ENCODE measurements at places on chromosomes 5 and 9.

GRCh38 chr9:32647671-32648070 is 12.2 kb upstream of the TAF1L start:
- DNase-seq = no peak

DNA sequence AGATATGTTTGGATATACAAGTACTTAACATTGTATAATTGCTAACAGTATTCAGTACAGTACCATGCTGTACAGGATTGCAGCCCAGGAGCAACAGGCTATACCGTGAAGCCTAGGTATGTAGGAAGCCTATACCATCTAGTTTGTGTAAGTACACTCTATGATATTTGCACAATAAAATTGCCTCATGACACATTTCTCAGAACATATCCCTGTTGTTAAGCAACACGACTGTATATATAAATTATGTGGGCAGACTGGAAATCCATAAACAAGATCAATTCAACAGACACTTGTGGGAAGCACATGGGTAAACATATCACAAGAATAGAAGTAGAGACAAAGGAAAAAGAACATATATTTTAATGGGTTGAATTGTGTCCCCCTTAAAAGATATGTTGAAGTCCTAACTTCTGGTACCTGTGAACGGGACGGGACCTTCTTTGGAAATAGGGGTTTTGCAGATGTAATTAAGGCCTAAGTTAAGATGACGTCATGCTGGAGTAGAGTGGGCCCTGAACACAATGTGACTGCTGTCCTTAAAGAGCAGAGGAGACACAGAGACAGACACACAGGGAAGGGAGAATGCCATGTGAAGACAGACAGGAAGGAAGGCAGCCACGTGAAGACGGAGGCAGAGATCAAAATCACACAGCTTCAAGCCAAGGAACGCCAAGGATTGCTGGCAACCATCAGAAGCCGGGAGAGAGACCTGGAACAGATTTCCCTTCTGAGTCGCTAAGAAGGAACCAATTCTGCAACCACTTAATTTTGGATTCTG is 76.3 kb downstream of the SCAI start:
- DNase-seq = no peak

- no peak for DNase-seq
Observed at GRCh38 chr9:111991179-111991578, 94.6 kb downstream of the UGCG start.

DNA sequence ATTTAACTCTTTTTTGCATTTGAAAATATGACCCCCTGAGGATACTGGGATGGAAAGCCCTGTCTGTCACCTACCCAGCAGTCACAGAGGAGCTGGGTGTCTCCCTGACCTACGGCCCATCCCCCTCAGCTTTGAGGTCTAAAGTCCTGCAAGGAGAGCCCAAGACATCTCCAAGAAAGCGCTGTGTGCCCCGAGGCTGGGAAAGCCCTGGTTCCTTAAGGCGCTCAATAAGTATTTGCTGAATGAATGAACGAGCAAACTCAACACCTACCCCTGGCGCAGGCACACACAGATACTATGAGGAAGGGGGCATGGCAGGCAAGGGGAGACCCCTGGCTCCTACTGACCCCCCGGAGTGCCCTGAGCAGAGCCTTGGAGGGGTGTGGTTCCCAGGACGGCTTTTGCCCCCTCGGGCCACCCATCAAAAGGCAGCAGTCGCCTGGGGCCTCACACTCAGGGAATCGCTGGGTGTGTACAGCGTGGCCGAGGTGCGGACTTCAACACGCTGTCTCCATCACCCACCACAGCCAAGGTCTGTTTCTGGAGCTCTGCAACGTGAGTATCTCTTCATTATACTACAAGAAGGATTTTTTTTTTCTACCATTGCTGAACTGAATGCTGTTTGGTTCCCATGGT is 211.6 kb downstream of the ERCC6L2 start:
- no peak for DNase-seq

DNA sequence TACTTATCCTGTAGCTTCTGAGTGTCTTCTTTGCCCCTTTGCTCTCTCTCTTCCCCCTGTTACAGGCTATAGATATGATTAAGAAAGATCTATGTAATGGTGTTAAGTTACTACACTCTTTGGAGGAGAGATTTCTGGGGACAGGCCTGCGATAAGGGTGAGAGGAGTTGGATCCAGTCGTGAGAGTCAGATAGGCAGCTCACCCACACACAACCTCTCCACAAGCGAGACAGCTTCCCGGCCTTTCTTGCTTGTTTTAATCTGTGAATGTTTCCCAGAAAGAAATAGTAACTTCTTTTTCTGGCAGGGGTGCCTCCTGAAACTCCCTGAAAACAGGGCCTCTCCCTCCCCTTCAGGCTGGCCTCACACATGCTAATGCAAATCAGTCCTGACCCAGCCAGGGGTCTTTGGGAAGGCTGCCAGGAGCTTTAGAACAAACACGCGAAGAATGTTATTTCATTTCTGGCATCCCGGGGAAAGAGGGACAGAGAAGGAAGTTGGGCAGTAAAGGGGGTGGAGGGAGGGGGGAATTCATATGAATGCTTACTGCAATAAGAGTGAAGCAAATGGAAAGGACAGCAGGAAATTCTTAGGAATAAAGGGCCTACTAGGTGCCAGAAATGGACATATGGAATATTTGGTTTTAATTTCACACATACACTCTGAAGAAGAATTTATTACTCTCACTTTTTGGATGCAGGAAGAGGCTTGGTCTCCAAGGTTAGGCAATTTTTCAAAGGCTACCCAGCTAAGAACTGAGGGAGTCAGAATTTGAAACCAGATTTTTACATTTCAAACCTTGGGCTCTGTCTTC is 215.8 kb upstream of the TRIM32 start:
- DNase-seq = peak; percentile 82

- DNase-seq = no peak
Observed at GRCh38 chr9:99475401-99476065, 253.5 kb downstream of the SEC61B start.

DNA sequence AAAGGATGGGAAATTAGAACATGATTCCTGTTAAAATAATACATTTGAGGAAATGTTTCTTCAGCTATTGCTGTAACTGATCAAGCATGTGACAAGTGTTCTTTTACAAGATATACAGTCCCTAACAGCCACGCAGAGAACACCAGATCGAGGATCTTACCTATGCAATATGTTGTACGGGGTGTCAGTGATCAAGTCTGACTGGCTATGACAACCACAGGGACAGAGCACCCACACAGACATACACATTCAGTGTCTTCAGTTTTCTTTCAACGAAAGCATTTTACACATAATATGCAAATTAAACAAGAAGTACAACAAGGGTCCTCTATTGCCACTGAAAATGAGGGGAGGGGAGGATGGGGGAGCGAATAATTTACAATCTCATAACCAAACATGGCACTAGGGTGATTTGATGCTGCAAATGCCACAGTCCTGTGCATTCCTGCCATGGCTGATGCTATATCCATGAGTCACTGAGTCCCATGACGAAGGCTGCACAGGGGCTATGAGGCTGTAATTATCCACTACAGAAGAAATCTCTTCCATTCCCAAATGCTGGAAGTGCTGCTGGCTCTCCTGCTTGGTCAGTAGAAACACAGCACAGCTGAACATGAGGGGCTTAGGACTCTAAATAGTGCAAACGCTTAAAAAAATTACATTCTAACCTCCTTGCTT is 118.2 kb downstream of the KLHL3 start:
- DNase-seq = no peak

DNA sequence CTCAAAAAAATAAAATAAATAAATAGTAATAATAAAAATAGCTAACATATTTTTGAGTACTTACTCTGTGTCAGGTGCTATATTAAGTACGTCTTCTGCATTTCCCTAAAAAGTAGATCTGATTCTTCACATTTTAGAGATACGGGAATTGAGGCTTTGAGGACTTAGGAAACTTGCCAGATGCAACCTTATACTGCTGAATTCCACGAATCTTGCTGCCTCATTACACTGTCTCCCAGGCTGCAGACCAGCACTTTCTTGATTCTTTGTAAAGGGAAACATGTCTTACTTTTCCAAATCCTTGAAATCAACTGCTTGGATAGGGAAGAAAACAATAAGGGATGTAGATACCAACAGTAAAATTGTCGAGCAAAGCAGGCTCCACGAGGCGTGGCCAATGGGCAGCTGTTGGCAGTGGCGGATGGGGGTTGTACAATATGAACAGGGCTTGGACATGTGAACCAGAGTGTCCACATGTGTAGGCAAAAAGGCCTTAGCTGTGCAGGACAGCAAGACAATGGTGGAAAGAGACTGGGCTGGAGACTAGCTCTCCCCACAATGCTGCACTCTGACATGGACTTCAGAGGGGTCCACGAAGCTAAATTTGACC is 124.3 kb upstream of the RAI14 start:
- no peak for DNase-seq

DNA sequence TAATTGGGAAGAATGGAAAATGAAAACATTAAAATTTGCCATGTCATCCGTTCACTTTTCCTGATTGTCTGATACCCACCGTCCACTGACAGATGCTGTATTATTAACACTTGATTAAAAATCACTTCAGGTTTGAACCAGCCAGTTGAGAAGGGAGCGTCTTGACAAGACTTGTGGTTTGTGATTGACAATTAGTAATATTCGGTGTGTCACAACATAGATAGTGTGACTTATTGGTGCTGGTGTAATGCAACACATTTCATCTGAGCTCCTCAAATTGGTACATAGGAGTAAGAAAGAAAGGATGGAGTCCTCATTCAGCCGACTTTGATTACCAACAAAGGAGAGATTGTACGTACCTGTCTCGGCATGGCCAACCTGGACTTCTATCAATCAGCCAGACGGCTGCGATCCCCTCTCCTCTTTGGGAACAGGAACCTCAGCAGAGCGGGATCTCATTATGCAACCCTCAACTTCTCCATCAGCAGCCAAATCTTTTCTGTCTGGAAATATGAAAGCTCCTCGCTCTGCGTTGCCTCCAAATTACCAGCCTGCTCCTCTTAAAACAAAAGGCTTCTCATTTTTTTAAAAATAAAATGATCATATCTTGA is 211.7 kb upstream of the MVB12B start:
- DNase-seq = no peak

DNA sequence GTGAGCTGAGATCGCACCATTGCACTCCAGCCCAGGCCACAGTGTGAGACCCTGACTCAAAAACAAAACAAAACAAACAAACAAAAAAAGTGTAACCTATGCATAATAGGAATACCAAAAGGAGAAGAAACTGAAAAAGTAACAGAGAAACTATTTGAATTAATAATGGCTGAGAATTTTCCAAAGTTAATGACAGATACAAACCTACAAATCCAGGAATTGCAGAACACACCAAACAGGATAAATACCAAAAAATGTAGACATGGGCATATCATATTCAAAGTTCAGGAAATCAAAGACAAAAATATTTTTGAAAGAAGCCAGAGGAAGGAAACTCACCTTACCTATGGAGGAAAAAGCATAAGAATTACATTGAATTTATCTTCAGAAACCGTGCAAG is 383.7 kb upstream of the POU5F2 start:
- DNase-seq = no peak

- DNase-seq = no peak
Observed at GRCh38 chr5:128546658-128547281, 8.7 kb upstream of the FBN2 start.

GRCh38 chr9:120583958-120584369 is 4.0 kb upstream of the CDK5RAP2 start:
- peak; percentile 7 for DNase-seq

DNA sequence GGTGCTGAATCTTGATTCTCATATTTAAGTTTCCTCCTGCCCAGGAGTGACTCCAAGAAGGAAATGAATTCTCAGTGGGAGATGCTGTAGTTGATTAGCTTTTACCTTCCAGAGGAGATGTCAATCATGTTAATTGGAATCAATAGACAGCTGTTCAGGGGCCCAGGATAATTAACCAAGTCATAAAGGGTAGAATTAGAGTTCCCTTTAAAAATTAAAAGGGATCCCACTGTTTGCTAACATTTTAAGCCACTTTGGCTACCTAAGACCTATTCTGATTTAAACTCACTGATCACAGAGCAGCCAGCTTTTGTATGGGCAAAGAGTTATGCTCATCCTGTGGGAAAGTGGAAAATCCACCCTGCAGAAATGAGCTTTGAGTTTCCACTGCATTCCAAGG is 249.6 kb downstream of the SLIT3 start:
- DNase-seq = no peak

DNA sequence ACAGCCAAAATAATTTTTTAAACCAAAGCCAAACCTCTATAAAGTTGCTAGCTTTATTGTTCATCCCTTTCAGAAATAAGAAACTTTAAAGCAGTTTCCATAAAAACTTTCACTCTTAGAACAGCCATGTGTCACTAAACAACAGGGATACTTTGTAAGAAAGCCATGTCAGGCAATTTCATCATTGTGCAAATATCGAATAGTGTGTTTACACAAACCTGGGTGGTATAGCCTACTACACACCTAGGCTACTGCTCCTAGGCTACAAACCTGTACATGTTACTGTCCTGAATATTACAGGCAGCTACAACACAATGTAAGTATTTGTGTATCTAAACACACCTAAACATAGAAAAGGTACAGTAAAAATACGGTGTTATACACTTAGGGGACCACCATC is 59.9 kb downstream of the TLE1 start:
- no peak for DNase-seq

DNA sequence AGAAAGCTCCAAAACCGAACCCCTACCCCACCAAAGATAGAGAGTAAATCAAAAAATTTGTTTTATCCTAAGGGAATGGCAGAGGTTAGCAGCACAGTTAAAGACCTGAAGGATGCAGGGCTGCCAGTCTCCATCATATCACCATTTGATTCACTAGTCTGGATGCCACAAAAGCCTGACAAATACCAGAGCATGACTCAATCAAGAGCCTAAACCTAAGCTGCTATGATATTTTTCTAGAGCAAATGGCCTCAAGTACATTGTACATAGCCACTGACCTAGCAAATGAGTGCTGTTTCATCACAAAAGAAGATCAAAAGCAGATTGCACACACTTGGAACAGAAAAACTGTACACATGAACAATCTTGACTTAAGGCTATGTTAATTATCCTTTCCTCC is 48.0 kb downstream of the DPYSL3 start:
- DNase-seq = no peak

GRCh38 chr5:39057734-39058133 is 16.5 kb downstream of the RICTOR start:
- no peak for DNase-seq

- no peak for DNase-seq
Observed at GRCh38 chr5:157265714-157266285, at the start of gene CYFIP2. Gene CYFIP2 (plus strand): TSS chr5:157266123. CDS start chr5:157285362, 19,239 bp downstream.

- DNase-seq = no peak
Observed at GRCh38 chr9:131961496-131961880, 118.2 kb downstream of the MED27 start.

GRCh38 chr5:65539827-65540226 is 23.1 kb downstream of the CENPK start:
- DNase-seq = no peak

- DNase-seq = no peak
Observed at GRCh38 chr9:128215491-128216409, 12.6 kb downstream of the DNM1 start.
